ENCODE measurements at places on chromosomes 1 and 21. TPM values are rescaled to one million over a fixed set of nuclear protein-coding genes. Genes with fewer than 3 reads are reported as not detected.
A peak's percentile ranks its signal among the peaks of the same experiment; 100 is the strongest.

DNA sequence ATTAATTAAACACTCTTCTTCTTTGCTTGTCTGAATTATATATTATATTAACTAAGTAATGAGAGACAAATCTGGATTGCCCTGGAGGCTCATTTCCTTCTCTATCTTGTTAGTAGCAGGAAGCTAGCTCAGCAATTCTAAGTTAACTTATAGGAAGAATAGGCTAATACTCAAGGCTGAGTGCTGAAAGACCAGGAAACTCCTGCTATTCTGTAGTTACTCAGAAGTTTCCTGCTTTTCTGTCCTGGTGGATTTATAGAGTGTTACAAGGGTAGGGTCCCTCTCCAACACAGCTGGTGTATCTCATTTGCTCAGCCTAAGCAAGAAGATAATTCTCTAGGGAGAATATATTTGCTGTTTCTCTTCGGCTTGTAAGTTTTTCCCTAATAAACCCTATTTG lies 29.2 kb downstream of the HSPA13 start:
- no peak for DNase-seq

GRCh38 chr1:145994391-145995120 lies 1.8 kb downstream of the TXNIP start:
- DNase-seq: no peak

DNA sequence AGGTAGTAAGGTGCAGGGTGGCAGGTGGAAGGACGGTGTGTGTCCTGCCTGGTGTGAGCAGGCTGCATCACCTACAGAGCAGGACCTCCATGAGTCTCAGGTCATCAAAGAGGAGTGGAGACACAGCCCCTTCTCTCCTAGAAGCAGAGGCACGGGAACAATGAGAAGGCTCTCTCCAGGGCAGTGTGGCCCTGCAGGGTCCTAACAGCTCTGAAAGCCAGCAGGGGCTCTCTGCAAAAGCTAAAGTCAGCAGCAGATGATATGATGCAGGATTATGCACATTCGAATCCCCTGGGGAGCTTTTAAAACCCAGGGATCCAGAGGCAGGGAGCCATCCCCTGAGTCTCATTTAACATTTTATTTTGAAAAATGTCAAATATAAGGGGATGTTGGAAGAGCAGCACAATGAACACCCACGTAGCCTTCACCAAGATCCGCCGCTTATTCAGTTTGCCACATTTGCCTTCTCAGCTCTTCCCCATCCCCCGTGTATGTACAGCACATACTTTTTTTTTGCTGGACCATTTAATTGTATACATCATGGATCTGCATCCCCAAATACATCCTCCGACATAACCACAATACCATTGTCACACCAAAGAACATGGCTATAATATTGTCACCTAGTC lies 88.1 kb downstream of the CNIH3 start:
- DNase-seq: no peak

DNA sequence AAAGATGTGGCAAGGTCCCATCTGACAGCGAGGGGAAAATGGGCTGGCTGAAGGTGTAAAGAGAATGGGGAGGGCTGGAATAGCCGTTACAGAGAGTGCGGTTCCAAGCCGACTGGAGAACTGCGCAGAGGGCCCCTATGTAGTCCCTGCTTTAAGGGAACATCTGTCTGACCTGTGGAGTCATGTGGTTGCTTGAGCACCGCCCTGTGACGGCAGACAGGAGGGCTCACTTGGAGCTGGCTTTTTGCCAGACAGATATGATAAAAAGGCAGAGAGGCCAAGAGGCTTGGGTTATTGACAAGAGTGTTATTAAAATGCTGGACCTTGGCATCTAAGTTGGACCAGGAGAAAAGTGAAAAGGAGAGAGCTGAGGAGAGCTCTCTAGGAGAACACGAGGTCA lies 5.9 kb upstream of the PTPRF start:
- DNase-seq: no peak

GRCh38 chr1:213876531-213876930 lies 111.2 kb upstream of the PROX1 start:
- DNase-seq: no peak

- no peak for DNase-seq
Observed at GRCh38 chr1:228072658-228073043, 9.9 kb upstream of the ARF1 start.

- no peak for DNase-seq
Observed at GRCh38 chr1:229411434-229412055, 22.3 kb downstream of the ACTA1 start.

GRCh38 chr21:41751611-41752011 lies 15.2 kb downstream of the RIPK4 start:
- DNase-seq: no peak

SPSB1 gene
- total RNA-seq: 14.4 TPM

GRCh38 chr1:227934476-227935313 lies 13.0 kb downstream of the WNT9A start:
- DNase-seq: peak; percentile 59

DNA sequence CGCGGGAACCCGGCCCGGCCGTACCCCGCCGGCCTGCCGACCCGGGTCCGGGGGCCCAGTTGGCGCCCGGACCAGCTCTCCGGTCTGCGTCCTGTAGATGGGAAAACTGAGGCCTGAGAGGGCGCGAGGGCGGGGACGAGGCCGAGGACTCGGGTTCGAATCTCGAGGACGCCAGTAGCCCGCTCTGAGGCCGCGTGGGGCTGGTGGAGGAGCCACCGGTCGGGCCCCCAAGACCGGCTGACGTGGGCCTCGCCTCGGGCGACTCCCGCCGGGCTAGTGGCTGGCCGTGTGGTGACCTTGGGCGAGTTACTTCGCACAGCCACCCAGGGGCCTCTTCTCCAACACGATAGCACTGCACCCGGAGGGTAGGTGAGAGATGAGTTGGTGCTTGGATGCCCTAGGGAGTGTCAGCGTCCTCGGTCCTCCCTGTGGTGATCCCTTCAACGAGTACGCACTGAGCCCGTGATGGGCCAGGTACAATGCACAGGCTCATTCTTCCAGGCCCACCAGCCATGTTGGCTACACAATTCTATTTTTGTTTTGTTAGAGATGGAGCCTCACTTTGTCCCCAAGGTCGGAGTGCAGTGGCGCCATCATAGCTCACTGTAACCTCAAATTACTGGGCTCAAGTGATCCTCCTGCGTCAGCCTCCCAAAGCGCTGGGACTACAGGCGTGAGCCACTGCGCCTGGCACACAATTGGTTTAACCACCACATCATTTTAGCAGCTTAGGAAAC lies 404 bp upstream of the SCMH1 start:
- DNase-seq: no peak

GRCh38 chr21:29450058-29450457 lies 151.3 kb downstream of the BACH1 start:
- no peak for DNase-seq

DNA sequence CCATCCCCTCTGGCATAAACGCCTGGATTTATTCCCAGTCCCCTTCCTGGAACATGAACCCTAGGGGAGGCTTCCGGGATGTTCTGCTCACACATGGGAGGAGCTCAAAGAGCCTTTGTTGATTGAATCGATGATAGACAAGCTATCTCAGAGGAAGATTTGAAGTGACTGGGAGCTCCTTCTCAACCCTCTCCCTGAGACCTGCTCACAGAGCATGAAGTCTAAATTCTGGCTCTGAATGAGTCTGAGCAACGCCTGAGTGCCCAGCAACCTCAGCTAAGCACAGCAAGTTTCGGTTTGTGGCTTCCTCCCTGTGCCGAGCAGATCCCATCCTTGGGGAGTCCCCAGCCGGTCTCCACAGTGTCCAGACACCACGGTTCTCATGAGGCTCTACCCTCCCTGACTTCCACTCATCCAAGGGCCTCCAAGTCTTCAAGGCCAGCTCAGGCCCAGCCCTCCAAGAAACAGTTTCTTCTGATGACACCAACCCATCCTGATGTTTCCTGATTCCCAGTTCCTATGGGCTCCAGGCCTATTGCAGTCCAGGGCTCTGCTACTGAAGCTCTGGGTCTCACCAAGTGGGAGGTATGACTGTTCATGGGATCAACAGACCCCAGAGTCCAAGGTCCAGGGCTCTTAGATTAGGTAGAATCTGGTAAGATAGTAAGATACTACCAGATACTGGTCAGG lies 190.8 kb downstream of the DYRK1A start:
- DNase-seq: peak; percentile 10

- no peak for DNase-seq
Observed at GRCh38 chr1:247373721-247374141, 42.1 kb upstream of the ZNF496 start.

DNA sequence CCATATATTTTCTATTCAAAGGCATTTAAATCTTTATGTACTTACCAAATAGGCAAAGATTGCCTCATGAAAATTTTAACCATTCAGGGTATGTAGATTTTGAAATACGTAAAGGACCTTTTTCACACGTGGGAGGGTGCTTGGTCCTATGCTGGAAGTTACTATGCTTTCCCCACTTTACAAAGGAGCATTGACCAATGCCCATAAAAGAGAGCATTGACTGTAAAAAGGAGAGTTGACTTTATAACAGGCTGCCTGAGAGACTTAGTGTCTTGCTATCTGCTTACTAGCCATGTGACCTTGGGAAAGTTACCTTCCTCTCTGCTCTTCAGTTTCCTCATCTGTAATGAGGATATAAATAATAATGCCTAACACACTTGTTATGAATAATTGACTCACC lies 346.5 kb downstream of the USH2A start:
- no peak for DNase-seq

ANGPTL3 gene
- not detected for total RNA-seq

DNA sequence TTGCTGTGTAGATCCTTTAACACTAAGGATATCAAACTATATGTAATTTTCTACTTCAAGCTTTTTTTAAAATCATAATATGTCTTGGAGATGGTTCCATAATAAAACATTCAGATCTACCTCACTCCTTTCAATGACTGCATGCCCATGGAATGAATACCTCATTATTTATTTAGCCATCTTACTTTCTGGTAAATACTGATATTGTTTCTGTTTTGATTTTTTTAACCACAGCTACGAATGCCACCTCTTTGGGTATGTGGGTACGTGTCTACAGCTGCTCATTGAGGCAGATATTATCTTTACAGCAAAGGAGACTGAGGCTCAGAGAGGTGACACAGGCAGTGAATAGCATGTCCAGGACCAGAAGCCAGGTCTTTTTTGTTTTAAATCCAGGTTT lies 215.7 kb downstream of the ST6GALNAC3 start:
- DNase-seq: no peak

- DNase-seq: peak; percentile 95
Observed at GRCh38 chr1:108816049-108816893, 40.6 kb downstream of the AKNAD1 start.

SLC19A1 gene
- 32.6 TPM for total RNA-seq

DNAJC16 gene
- 7.3 TPM for total RNA-seq

- DNase-seq: peak; percentile 41
Observed at GRCh38 chr1:184222652-184223052, 164.2 kb upstream of the C1orf21 start.

DNA sequence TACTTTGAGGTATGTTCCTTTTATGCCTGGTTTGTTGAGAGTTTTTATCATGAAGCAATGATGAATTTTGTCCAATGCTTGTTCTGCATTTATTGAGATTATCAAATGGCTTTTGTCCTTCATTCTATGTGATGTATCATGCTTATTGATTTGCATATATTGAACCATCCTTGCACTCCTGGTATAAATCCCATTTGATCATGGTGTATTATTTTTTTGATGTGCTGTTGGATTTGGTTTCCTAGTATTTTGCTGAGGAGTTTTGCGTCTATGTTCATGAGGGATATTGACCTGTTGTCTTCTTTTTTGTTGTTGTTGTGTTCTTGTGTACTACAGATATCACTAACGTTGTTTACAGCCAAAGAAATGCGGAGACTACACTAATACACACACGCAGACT lies 4.1 kb downstream of the DNAH14 start:
- DNase-seq: no peak

DNA sequence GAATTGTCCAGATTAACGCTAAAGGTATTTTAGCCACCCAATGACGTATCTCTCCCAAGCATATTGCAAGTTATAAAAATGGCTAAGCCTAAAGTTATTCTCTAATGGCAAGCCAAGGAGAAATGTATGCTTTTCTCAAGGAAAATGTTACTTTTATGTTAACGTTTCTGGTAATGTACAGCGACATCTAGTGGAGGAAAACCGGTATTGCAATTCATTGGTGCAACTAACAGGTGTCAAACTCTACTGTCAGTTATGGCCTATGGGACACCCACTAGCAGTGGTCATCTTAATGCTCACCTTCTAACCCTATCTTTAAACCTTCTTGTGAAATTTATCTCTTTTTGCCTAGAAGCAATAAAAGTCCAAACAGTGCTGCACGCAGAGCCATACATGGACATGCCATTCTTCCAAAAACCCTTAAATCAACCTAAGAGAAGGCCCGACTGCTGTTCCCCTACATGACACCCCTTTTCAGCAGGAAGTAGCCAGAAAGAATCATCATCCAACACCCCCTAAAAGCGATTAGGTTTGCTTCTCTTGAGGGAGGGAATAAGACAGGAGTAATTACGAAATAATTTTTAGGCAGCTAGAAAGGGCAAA lies 68.7 kb upstream of the LRIF1 start:
- DNase-seq: peak; percentile 5

DNASE2B gene
- not detected for total RNA-seq

DNA sequence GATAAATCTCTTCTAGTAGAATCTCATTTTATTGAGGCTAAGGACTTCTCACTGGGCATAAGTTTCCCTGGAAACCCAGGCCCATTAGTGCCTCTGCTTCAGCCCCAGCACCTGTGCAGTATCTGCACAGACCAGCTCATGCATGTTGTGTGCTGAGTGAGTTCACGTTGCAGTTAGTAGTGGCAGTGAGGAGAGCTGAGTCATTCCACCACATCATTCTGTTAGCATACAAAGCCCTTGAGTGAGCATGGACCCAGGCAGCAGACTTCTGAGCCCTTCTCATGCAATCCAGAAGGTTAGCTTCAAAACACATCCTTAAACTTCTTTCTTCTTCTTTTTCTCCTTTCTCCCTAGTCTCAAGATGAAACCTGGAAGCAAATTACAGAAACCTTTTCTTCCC lies 45.8 kb upstream of the NTPCR start:
- peak; percentile 79 for DNase-seq

FAM72D gene
- total RNA-seq: 9.8 TPM

GRCh38 chr1:59879574-59879973 lies 47.0 kb downstream of the CYP2J2 start:
- DNase-seq: peak; percentile 56

DNA sequence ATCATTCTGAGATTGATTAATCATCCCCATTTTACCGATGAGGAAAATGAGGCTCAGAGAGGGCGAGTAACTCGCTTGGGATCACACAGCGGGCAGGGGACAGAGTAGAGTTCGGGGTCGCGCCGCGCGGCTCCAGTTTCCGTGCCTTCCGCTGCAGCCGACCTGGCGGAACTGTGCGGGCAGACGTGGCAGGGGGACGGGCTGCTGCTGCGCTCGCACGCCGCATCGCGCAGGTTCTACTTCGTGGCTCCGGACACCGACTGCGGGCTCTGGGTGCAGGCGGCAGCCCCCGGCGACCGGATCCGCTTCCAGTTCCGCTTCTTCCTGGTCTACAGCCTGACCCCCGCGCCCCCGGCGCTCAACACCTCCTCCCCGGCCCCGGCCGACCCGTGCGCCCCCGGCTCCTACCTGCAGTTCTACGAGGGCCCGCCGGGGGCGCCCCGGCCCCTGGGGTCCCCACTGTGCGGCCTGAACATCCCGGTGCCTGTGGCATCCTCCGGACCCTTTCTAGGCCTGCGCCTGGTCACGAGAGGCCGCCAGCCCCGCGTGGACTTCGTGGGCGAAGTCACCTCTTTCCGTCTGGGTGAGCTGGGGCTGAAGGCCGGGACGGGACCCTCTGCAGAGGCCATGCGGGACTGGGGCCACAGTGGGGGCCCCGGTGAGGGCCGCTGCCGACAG lies 2.3 kb downstream of the LDLRAD2 start:
- DNase-seq: no peak

VWA5B1 gene
- total RNA-seq: not detected
